Inflammatory macrophage (primary cell): ENCODE measurements at places on chromosomes 6 and 20.

DNA sequence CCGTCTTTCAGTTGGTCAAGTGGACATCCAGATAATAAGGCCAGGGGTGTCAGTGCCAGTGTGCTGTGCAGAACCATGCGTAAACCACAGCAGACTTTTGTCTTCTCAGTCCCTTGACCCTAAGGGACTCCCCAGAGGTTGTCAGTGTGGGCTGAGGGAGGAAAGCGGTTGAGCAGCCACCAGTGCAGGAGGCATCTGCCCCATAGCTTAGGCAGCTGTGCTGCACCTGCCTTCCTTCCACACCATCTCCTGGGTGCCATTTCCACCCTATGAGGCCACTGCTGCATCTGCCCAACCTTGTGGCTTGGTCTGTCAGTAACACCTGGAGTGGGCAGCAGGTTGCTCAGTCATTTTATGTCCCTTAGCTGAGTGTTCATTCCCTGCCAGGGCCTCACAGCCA is 26.0 kb downstream of the PRPF6 start:
- DNase-seq, result no peak

DNA sequence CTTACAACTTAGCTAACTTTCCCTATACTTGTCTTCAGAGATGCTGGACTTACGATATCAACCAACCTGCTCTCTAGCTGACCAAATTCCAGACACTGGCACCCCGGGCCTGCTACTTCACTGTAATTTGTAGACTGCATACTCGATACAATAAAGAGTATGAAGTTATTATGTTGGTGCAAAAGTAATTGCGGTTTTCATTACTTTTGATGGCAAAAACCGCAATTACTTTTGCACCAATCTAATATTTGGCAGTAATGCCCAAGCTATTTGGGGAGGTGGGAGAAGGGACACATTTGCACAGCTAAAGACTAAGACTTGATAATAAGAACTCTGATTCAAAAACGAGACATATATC is 34.9 kb upstream of the ARHGAP18 start:
- DNase-seq, result no peak

- no peak for DNase-seq
Measured at GRCh38 chr6:46219661-46220060, 48.9 kb upstream of the ENPP5 start.

DNA sequence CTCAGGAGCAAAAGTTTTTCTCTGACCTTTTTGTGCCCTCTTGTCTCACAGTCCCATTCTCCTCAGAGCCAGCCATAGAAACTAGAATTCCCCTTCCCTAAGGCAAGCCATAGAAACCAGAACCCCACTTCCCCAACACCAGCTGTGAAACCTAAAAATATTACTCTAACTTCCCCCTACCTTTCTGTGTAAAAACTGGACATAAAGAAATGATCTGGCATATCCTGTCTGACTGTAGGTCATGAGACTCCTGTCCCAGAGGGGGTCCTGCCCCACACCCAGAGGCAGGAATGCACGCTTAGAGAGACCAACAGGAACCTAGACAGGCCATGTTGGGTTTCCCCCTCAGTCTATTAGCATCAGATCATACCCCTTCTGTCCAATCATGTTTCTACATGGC is 140.6 kb upstream of the SLC22A16 start:
- peak; percentile 47 for DNase-seq

- peak; percentile 41 for DNase-seq
Measured at GRCh38 chr20:5030348-5031205, 29.3 kb upstream of the SLC23A2 start.

DNA sequence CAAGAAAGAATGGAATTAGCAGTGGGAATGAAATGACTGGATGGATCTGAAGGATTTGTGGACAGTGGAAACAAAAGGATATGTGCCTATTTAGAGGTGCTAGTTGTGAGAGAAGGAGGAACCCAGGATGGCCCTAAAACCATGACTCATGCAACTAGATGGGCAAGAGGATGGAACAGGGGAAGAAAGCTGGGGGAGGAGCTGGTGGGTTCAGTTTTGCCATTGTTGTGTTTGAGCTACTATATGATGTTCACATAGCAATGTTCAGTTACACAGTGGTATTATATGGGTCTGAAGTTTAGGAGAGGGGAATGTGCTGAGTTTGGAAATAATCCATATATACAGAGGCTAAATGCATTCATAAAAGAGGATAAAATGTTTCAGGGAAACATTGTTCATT is 125.7 kb upstream of the SSTR4 start:
- DNase-seq, result no peak

GRCh38 chr6:129583866-129584265 is 126.1 kb downstream of the ARHGAP18 start:
- no peak for DNase-seq

GRCh38 chr6:74863968-74864367 is 341.9 kb downstream of the COL12A1 start:
- no peak for DNase-seq

- DNase-seq, result no peak
Measured at GRCh38 chr6:160110586-160111123, 11.0 kb upstream of the SLC22A1 start.

DNA sequence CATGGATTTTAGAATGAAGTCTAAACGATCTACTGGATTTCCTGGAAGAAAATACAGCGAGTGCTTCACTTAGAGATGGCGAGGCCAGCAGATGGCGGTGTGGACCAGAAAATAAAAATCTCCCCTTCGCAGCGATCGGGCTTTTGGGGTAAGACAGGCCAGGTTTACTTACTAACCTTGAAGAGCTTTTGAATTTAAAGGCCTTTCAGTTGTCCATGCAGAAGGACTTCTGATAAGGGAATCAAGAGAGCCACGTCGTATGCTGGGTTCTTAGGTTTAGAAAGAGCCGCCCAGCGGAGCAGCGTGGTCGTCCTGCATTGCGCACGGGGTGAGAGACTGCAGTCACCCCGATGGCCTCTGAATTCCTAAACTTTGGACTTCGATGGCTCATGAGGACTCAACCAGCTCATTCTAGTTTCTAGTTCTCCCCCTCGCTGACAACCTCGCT is 125.2 kb upstream of the RALGAPA2 start:
- DNase-seq, result peak; percentile 50

GRCh38 chr6:116404696-116405095 is 33.9 kb downstream of the DSE start:
- no peak for DNase-seq

GRCh38 chr6:129069006-129069405 is 186.1 kb downstream of the LAMA2 start:
- DNase-seq, result no peak

- DNase-seq, result peak; percentile 92
Measured at GRCh38 chr6:37630281-37630799, 67.3 kb downstream of the MDGA1 start.

GRCh38 chr6:7671581-7671980 is 54.3 kb upstream of the BMP6 start:
- DNase-seq, result no peak

DNA sequence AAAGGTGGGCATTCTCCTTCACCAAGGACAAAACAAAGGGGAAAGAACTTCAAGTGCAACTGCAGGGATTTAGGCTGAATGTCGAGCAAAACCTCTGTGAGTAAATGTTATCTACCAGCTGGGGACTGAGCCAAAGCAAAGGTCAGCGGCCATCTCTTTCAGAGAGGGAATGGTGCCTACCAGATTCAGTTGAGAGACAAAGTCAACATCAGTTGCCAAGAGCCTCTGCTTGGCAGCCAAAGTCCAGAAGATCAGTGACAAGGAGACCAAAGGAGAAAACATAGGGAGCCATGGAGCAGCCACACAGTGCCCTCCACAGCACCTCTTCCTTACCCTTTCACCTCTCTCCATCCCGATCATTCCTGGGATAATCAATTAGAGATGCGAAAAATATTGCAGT is 472.5 kb downstream of the KIF16B start:
- DNase-seq, result no peak

DNA sequence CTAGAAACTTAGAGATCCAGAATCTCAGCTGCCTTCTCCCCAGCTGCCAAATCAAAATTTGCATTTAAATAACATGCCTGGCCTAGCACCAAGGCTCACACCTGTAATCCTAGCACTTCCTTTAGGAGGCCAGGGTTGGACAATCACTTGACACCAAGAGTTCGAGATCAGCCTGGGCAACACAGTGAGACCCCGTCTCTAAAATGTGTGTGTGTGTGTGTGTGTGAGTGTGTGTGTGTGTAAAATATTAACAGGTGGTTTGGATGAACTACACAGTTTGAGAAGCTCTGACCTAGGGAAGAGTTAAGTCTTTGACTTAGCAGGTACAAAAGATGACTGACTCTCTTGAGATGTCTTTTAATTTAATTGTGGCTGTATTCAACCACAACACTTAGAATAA is 20.2 kb upstream of the CD2AP start:
- DNase-seq, result no peak

DNA sequence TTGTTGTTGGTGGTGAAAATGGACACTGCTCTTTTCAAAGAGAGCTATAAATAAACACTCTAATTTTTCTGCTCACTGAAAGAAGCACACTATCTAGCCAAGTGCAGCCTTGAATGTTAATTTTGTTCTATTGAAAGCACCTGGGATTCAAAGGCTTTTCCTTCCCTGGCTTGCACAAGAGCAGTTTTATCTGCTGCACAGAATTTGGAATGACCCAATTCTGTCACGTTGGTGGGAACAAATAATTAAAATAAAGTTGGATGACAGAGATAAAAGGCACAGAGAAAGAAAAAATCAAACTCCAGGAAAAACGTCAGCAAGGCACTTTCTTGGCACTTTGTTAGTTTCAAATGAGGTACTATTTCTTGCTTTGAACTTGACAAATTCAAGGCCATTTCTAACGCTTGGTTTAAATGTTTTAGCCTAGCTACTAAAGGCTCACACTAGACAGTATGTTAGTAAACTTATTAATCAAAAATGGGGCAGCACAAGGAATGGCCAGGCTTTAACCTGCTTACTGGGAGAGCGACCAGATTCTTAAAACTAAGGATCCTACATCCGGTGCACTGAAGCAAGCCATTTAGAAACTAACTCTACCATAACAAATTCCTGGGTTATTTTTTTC is 145.5 kb upstream of the ARG1 start:
- no peak for DNase-seq

DNA sequence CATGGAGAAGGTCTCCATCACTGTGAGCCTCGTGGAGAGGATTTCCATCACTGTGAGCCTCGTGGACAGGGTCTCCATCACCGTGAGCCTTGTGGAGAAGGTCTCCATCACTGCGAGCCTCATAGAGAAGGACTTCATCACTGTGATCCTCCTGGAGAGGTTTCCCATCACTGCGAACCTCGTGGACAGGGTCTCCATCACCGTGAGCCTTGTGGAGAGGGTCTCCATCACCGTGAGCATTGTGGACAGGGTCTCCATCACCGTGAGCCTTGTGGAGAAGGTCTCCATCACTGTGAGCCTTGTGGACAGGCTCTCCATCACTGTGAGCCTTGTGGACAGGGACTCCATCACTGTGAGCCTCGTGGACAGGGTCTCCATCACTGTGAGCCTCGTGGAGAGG is 140.4 kb downstream of the ERMARD start:
- no peak for DNase-seq

DNA sequence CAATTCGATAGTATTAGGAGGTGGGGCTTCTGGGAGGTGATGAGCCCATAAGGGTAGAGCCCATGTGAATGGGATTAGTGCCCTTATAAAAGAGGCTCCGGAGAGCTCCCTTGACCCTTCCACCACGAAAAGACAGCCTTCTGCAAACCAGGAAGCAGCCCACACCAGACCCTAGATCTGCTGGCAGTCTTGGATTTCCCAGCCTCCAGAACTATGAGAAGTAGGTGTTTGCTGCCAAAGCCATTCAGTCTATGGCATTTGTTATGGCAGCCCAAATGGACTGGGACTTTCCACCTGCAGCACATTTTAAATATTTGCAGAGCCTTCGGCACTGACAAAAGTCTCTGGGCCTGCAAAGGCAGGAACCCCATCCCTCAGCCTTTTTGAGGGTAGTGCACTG is 11.8 kb upstream of the SFT2D1 start:
- no peak for DNase-seq

DNA sequence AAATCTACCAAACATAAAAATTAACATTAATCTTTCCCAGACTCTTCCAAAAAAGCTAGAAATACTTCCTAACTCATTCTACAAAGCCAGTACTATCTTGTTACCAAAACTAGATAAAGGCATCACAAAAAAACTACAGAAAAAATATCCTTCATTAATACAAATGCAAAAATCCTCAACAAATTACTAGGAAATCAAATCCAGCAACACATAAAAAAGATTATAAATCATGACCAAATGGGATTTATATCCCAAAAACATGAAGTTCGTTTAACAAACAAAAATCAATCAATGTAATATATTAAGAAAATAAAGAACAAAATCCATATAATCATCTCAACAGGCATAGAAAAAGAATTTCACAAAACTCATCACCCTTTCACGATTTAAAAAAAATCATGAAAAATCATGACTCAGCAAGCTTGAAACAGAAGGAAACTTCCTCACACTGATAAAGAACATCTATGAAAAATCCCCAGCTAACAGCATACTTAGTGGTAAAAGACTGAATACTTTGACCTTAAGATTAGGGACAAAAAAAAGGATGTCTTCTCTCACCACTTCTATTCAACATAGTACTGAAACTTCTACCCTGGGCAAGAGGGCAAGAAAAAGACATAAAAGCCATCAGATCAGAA is 43.2 kb downstream of the RANBP9 start:
- no peak for DNase-seq

DNA sequence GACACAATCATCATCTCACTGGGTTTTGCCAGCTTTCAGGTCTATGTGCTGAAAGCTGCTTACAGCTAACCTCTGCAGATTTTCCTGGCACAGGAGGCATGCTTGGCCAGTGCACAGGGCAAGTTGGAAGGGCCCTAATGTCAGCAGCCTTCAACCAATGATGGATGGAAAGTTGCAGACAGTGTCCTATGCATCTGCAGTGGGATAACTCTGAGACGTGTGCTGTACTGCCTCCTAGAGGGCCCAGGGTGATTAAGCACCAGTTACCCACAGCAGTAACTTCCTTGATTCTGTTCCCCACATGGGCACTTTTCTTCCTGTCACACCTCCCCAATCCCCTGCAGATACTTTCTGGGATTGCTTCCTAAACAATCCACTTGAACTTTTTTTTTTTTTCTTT is 38.6 kb downstream of the OVOL2 start:
- DNase-seq, result peak; percentile 66

- no peak for DNase-seq
Measured at GRCh38 chr6:39953076-39953618, 18.9 kb upstream of the MOCS1 start.

DNA sequence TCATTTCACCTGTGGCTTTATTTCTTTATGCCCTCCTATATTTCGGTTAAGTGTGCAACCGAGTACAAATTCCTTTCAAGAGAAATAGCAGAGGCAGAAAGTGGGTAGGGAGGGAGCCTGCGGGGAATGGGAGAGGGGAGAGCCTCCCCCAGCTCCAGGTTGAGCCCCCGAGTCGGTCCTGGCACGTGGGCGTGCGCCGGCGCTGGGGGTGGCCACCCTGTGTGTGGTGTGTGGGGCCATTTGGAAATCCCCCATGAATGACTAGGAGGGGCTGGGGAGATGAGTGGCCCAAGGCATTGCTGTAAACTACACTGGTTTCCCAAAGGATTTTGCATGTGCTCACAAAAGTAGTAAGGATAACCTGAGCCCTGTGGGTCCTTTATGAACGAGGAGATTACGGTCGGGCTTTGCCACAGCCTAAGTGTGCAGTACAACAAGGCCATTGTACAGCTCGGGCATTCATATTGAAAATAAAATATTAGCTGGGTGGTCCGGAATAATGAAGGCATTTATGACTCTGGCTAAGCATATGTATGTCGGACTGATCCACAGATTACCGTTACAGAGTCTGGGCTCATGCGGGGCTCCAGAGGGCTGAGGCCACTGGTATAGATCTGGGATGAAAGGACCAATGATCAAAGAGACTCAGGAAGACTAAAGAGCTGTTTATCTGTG is 84.5 kb upstream of the RALGAPA2 start:
- no peak for DNase-seq

GRCh38 chr6:153302133-153302532 is 171.1 kb upstream of the RGS17 start:
- no peak for DNase-seq
